Stimulated activated CD4-positive, alpha-beta T cell treated with anti-CD3 and anti-CD28 coated beads, Interleukin-4, amount 100 ng/mL, for 48 hours (primary cell): ENCODE measurements at places on chromosomes 13 and 19.

DNA sequence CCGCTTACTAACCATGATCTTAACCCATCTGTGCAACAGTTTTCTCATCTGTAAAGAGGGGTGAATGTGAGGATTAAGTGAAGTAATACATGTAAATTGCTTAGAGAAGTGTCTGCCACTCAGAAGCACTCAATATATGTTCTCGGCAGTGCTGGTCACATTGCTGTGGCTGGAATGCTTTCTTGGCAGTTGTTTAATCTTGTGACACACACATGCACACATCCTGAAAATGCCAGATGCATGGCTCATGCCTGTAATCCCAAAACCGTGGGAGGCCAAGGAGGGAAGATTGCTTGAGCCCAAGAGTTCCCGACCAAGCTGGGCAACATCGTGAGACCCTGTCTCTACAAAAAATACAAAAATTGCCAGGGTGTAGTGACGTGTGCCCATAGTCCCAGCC is 4.9 kb upstream of the DMKN start:
- DNase-seq, result no peak

DNA sequence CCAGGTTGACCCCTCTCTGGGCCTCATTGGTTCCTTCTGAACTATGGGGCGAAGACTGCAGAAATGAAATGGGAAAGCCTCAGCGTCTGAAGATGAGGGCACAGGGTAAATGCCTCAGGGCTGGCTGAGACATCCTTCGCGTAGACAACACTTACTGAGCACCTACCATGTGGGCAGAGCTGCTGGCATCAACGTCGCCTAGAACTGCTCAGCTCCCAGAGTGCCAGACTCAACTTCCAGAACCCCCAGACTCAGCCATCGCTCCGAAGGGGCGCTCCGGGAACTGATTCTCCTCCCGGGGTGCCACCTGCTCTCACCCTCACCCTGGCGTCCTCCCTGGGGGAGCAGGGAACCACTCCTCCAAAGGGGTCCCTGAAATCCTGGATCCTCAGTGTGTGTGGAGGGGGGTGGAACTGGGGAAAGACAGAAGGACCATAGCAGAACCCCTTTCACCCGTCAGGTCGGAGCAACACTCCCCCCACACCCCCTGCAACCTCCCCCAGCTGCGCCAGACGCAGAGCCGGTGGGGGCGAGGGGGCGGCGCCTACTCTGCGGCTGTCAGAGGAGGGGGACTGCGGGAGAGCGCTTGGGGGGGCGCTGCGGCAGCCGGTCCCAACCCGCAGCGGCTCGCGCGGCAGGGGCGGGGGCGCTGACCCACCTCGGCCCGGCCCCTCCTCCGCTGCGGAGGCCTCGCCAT is 8.2 kb upstream of the NFIC start:
- DNase-seq, result no peak

DNA sequence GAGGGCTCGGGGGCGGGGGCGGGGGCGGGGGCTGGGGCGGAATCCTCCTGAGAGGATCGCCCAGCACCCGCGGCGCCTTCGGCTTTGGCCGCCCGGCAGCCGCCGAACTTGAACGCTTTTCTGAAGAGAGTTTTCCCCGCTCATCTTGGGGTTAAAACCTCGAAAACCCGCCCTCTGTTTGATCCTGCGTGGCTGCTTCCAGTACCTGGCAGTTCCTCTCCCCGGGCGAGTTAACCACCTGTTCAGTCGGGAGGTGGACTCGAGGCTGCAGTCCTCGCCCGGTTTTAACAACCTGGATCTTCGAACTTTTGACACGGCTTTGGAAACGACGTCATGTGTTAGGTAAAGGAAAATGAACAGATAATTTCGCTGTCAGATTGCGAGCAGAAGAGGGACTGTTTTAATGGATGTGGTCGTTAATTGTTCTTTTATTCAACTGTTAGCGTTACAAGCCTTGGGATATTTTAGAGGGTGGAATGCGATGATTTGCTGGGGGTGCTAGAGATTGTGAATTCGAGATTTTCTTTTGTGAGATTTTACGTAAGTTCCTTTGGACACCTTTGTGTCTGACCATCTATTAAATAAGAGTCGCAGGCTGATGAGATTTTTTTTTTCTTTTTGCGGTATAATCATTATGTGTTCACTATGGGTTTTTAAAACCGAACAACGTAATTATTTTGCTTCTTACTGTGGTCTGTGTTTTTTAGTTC is 1.0 kb downstream of the FNDC3A start:
- no peak for DNase-seq

- no peak for DNase-seq
Measured at GRCh38 chr13:50401049-50401505, 385.8 kb downstream of the KCNRG start.

DNA sequence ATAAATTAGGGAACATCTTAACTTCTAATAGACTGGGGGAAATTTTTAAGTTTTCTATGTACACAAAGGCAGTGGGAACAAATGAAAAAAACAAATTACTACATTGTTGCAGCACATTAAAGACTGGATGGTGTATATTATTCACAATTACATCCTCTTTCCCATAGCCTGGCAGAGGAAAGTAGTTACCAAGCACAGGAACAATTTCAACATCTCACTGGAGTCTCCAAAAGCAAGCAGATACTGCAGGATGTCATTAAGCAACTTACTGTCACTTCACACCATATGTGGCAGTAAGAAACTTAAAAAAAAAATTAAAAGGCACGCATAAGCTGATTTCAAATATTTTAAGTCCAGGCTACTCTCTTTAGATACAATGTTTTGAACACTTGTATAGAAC is 6.4 kb upstream of the EFNB2 start:
- no peak for DNase-seq

GRCh38 chr13:73058432-73058735 is 421 bp upstream of the KLF5 start:
- no peak for DNase-seq

DNA sequence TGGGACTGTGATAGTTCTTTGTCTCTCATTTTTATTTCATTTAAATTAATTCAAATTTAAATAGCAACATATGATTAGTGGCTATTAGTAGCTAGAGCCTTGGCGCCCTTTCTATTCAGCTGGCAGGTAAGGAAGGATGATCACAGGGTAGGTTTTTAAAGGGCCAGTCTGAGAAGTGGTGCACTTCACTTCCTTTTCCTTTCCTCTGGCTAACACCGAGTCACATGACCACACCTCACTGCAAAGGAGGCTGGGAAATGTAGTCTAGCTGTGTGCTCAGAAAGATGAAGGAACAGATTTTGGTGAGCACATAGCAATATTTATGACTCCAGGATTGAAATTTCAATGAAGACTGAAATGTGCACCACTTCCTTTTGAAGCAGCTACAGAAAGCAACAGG is 128.7 kb downstream of the TSHZ3 start:
- peak; percentile 11 for DNase-seq

DNA sequence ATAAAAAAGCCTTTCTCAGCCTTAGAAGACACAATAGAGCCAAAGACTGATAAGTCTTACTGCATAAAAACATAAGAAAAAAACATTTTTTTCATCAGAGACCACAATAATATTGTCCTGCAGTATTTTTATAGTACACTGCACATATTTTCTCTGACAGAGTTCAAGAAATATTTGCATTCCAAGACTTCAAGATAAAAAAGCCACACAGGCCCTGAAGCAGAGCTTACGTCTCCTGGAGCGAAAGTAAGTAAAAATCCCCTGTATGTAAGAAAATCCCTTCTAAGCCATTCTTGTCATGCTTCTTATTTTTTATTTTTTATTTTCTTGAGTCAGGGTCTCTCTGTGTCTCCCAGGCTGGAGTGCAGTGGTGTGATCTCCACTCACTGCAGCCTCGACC is 755.9 kb downstream of the LIG4 start:
- no peak for DNase-seq

GRCh38 chr13:44795176-44795575 is 194.1 kb downstream of the NUFIP1 start:
- no peak for DNase-seq

- no peak for DNase-seq
Measured at GRCh38 chr13:90797335-90797734, 550.2 kb upstream of the MIR17HG start.

GRCh38 chr19:18464646-18465045 is 26.7 kb upstream of the ISYNA1 start:
- DNase-seq, result no peak

DNA sequence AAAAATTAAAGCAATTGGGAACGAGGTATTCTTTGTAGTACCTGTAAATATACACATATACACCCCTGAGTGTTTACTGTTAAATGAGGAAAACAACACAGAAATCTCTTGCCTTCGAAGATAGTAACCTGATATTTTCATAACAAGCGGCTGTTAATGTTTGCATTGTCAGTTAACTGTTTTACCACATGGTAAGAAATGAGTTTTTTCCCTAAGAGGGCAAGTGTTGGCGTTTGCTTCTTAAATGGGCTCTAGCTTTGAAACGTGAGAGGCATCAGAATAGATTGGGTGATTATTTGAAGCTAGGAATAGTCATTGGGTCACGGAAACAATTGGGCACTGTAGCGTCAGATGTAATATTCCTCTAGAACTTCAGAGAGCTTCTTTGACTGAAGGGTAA is 22.0 kb upstream of the UPF3A start:
- no peak for DNase-seq

- no peak for DNase-seq
Measured at GRCh38 chr13:110507678-110508381, 53.7 kb downstream of the RAB20 start.

DNA sequence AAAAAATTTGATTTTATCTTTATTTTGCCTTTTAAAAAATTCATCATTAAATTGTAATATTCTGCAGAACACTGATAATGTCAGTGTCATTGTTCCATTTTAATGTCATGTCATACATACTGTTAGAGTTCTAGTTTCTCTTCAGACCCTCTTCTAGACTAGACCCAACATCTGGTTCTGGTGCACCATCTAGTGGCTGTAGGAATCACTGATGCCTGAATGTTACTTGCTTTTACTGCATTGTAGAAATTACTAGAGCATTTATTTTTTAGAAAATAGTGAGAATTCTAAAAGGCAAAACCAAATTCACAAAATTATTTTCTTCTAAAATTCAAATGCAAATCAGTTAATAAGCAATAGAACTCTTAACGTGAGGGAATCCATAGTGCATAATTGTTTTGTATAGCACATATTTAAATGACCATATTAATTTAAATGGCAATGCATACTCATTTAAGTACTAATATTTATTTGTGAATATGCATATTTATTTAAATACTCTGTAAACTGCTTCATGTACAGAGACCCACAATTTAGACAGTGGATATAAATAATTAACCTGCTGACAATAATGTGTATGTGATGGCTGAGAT is 425.7 kb downstream of the KLF12 start:
- DNase-seq, result peak; percentile 22

DNA sequence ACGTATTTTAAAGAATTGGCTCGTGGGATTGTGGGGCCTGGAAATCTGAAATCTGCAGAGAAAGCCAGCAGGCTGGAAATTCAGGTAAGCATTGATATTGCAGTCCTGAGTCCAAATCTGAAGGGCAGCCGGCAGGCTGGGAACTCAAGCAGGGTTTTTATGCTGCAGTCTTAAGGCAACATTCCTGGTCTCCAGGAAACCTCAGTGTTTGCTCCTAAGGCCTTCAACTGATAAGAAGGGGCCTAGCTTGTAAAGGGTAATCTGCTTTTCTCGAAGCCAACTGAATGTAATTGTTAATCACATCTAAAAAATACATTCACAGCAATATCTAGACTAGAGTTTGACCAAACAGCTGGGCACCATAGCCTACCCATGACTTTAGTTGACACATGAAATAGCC is 154.4 kb downstream of the EFNB2 start:
- no peak for DNase-seq

- no peak for DNase-seq
Measured at GRCh38 chr13:74414458-74414857, 280.3 kb upstream of the KLF12 start.

DNA sequence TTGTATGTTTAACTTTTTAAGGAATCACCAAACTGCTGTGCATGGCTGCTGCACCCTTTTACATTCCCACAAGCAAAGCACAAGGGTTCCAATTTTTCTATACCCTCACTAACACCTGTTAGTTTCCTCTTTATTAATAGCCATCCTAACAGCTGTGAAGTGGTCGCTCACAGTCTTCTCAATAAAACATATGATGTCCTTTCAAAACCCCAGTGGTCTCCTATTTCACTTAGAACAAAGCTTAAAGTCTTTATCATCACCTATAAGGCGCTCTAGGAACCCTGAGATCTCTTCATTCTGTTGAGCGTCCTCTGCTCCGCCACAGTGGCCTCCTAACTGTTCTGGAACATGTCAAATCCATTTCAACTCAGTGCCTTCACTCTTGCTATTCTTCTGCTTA is 400.5 kb downstream of the KLF12 start:
- no peak for DNase-seq

DNA sequence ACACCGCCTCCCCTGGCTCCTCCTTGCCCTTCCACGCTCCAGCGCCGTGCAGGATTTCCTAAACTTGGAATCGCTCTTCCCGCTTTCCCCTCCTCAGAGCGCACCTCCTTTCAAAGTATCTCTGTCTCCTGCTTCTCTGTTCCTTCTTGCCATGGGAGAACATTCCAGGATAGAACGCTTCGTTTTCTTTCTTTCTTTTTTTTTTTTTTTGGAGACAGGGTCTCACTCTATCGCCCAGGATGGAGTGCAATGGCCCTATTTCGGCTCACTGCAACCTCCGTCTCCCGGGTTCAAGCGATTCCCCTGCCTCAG is 574 bp upstream of the XPO4 start:
- no peak for DNase-seq

DNA sequence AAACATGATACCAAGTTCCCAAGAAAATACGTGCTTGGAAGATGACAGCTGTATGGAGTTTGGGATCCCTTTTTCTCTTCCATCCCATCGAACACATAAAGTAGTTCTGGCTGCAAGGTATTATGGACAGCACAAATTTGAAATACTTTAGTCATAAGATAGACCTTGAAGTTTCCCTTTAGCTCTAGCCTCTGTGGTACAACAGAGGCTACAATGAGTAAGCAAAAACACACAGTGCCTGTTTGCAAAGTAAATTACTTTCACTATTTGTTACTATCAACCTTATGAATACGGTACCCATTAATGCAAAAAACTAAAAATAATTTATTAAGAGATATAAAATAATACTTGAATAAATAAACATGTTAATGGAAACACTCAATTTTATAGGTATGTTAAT is 21.0 kb upstream of the LRCH1 start:
- no peak for DNase-seq

DNA sequence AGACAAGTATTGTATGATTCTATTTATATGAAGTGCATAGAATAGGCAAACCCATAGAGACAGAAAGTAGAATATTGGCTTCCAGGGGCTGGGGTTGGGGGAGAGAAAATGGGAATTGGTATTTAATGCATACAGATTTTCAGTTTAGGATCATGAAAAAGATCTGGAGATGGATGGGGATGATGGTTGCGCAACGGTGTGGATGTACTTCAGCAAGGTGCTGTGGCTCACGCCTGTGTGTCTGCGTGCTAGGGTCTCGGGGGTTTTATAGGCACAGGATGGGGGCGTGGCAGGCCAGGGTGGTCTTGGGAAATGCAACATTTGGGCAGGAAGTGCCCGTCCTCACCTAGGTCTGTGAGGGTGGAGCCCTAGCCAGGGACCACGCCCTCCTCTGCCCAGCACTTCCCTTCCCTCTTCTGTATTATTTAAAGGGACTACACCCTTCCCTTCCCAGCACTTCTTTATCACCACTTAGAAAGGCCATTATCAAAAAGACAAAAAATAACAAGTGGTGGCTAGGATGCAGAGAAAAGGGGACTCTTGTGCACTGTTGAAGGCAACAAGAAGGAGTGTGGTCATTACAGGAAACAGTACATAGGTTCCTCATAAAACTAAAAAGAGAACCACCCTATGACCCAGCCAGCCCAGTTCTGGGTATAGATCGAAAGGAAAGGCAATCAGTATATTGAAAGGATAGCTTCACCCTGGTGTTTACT is 29.0 kb downstream of the LILRB4 start:
- no peak for DNase-seq

- no peak for DNase-seq
Measured at GRCh38 chr19:52170863-52171320, 529 bp downstream of the ZNF836 start.

- DNase-seq, result peak; percentile 14
Measured at GRCh38 chr19:52689843-52690368, 44.9 kb downstream of the ZNF611 start.
